ENCODE measurements at places on chromosomes 16 and 17.

GRCh38 chr17:65100316-65101140 lies 36.6 kb upstream of the RGS9 start:
- DNase-seq, result peak; percentile 66

- DNase-seq, result no peak
Measured at GRCh38 chr17:51430591-51430990, 170.2 kb downstream of the UTP18 start.

- no peak for DNase-seq
Measured at GRCh38 chr16:86151239-86151851, 252.4 kb downstream of the IRF8 start.

GRCh38 chr17:34236281-34236892 lies 18.7 kb upstream of the CCL2 start:
- no peak for DNase-seq

GRCh38 chr16:8958344-8959167 lies 5.2 kb downstream of the USP7 start:
- no peak for DNase-seq

DNA sequence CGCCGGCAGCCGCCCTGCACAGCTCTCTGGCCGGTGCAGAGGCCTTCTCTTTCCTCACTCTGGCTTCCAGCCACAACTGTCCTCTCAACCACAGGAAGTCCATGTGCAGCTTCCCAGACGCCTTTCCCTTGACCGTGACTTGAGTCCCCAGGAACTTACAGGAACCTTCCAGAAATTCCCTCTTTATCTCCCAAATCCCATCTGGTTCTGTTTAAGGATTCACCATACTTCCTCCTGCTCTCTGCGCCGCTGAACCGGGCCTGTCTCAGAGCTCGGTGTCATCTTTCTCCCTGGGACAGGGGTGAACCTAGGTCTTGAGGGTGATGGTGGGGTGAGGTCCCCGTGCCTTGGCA lies 65.2 kb upstream of the ZNF469 start:
- DNase-seq, result no peak

DNA sequence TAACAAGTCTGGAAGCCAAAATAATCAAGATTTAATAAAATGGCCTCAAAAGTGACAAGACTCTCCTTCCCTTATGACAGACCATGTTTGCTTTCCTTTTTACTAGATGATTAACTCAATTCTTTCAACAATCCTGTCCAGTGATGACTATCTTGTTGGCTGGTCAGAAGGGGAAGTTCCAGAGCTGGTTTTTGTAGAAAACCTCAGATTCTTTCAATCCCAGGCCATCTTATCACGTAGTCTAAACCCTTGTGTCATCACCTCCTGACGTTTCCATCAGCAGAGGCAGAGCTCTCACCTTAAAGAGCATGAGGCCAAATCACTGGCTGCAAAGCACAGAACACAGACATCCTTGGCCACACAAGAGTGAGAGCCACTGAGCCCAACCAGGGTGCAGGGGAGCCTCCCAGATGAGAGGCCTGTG lies 125.3 kb downstream of the ANKRD11 start:
- no peak for DNase-seq

DNA sequence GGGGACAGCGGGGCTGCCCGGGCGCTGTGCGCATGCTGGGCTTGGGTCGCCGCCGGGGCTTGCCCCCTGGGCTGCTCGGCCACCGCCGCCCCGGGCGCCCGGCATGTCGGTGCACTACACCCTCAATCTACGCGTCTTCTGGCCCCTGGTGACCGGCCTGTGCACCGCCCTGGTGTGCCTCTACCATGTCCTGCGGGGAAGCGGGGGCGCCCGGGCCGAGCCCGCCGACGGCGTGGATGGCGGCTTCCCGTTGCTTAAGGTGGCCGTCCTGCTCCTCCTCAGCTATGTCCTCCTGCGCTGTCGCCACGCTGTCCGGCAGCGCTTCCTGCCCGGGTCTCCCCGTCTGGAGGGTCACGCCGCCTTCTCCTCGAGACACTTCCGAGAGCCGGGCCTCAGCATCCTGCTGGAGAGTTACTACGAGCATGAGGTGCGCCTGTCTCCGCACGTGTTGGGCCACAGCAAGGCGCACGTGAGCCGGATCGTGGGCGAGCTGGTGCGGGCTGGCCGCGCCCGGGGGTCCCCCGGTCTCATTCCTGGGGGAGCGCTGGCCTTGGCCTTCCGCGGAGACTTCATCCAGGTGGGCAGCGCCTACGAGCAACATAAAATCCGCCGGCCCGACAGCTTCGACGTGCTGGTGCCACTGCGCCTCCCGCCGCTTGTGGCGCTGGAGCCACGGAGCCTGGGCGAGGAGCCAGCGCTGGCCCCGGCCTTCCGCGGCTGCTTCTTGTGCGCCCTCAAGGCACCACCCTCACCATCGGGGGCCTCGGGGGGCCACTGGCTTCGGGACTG lies 789 bp downstream of the ITPRIPL2 start:
- no peak for DNase-seq

GRCh38 chr17:75241502-75241901 lies 19.9 kb downstream of the GGA3 start:
- DNase-seq, result no peak

GRCh38 chr16:87496447-87496801 lies 3.6 kb upstream of the ZCCHC14 start:
- DNase-seq, result no peak

- DNase-seq, result no peak
Measured at GRCh38 chr17:31015639-31016038, 44.8 kb downstream of the RNF135 start.

DNA sequence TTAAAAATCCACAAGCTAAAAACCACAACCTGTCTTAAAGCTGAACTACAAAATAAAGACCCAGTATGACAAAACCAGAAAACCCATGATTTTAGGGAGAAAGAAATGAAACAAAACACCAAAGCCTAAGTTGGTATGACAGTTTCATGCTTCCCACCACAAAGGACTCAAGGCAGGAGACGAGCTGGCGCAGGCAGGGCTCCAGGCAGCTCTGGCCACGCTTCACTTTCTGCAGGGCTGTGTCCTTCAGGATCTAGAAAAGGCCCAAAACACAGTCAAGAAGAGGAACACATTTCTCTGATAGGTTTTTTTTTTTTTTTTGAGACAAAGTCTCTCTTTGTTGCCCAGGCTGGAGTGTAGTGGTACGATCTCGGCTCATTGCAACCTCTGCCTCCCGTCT lies 75.3 kb downstream of the WDR59 start:
- DNase-seq, result no peak

- no peak for DNase-seq
Measured at GRCh38 chr17:79033741-79034501, 10.0 kb downstream of the C1QTNF1 start.

DNA sequence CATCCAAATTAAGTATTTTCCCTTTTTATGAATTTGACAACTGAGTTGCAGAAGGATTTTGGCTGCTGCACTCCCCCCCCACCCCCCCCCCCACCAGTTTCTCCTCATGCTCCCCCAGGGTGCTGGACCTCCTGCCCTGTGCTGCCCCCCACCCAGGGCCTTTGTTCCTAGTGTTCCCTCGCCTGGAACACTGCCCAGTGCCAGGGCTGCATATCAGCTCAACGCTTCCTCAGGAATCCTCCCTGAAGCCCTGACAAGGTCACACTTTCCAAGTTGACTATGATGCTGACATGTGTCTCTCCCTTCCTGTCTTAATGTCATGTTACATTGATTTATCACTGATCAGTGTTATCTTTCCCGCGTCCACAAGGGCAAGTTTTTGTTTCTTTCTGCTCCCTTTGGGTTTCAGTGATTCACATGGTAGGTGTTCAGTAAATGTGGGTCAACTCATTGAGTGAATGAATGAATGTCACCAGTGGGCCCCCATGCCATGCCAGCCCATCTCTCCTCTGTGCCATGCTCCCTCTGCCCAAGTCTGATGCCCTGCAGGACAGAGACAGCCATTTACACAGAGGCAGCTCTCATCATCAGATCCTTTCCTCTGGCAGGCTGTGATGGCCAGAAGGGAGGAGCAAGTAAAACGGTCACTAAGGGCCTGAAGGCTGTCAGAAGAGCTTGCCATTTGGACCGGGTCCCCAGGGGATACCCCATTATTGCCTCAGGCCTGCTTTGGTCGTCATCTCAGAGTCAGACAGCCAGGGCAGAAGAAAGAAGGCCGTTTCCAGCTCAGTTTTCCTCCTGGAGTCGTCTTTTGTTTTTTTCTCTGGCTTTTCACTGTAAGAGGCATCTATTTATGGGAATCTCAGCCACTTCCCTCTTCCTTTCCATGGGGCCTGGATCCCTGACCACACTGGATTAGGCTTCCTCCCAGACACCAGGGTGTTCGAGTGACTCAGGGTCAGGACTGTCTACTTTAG lies 386.2 kb downstream of the SNX29 start:
- no peak for DNase-seq

DNA sequence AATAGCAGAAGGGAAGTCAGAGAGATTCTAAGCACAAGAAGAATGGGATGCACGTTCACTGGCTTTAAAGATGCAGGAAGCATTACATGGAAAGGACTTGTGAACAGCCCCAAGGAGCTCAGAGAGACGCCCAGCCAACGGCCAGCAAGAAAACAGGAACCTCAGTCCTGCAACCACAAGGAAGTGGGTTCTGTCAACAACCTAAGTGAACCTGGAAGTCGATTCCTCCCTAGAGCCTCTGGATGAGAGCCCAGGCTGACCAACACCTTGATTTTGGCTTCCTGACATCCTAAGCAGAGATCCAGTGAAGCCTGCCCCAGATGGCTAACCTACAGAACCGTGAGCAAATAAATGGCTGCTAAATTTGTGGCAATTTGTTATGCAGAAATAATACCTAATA lies 24.5 kb downstream of the GPR142 start:
- no peak for DNase-seq

DNA sequence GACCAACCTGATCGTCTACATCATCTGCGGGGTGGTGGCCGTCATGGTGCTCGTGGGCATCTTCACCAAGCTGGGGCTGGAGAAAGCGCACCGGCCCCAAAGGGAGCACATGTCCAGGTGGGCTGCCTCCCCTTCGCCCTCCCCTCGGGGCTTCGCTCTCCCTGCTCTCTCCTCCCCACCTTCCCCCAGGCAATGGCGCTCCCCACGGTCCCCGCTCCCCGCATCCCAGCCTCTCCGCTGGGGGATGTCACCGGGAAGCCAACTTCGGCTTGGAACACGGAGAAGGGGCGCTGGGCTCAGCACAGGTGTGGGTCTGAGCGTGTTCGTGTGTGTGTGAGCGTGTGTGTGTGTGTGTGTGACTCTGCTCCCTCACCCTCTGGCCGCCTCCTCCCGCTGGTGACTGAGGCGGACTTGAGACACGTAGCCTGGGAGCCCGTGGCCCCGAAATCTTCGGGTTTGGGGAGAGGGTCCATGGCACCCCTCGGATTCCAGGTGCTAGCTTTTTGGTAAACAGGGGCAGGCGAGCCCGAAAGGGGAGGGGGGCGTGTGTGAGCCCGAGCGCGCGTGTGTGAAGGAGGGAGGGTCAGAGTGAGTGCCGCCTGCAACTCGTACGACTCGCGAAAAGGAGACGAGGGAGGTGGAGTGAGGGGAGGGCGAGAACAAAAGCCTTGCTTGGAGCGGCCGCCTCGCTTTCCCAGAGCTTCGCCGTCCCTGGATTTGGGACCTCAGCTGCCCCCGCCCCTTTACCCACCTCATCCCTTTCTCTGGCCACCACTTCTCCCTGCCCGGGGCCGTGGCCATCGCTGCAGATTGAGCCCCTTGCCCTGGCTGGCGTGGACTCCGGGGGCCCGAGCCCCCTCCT lies 1.3 kb downstream of the SHISA9 start:
- no peak for DNase-seq

DNA sequence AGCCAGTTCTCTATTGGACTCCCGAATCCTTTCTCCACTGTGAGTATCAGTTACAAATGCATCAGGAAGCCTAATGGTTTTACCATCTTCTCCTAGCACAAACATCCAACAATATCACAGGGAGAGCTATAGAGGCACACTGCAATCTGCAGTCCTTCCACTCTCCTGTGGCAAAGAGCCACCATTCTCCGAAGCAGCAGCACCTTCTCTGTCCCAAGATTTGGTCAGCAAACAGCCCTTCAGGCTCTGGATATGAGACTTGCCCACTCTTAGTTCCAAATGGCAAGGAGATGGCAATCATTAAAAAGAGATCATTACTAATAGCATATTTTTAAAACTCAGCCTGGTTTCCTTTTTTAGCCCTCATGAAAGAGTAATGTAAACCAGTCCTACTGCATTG lies 223.4 kb downstream of the HS3ST3A1 start:
- DNase-seq, result no peak

GRCh38 chr17:79953335-79953734 lies 82.3 kb downstream of the TBC1D16 start:
- no peak for DNase-seq

DNA sequence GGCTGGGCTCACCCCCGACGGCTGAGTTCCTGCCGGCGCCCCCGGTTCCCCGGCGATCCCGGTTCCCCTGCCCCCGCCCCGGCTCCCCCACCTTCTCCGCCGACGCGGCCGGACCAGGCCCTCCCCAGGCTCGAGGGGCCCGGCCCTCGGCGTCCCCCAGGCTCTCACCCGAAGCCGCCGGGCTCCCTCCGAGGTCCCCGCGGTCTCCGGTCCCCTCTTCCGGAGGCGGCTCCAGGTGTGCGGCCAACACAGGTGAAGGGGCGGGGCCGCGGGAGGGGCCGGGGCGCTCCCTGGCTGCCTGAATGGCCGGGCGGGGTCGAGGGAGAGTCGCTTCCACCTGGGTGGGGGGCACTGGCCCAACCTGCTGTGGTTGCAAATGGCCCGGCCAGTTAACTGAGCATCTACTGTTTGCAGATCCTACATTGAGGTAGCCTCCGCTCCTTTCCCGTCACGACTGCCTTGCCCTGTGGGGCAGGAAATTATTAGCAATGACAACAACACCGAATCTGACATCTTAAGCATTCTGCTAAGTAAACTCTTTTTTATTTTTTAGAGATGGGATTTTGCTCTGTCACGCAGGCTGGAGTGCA lies at the start of gene BICDL2:
Gene BICDL2, minus strand, starts transcription at position 219 of the 590 bp plus-strand sequence. CDS start 1,448 bp downstream, outside the sequence.
- no peak for DNase-seq

DNA sequence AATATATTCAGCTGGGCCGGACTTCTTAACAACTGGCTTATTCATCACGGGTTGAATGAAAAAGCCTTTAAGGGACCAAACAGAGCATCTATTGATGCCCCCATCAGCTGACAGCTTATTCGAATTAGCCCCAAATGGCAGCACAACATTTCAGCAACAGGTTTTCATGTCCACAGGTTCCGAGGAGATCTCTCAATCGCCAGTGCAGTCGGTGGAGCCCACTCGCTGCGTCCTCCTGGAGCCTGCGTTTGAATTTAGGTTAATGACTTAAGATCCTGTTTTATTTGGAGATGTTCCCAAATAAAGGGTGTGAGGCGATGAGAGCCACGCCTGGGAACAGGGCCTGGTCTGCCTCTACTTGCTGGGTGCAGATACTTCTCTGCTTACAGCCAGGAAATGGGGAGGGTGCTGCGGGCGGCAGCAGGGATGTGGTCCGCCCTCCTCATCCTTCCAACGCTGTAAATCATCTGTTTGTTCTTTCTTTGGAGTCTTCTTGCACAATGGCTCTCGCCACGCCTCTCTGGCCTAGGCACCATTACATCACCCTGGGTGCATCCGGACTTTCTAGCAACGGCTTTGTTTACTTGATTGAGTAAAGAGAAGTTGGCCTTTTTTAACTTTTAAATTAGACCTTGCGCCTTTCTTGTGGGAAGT lies 22.6 kb downstream of the NDE1 start:
- no peak for DNase-seq

- DNase-seq, result no peak
Measured at GRCh38 chr17:79984045-79984840, 51.4 kb downstream of the TBC1D16 start.
